ENCODE measurements at places on chromosomes 2 and 18. TPM values are rescaled to one million over a fixed set of nuclear protein-coding genes. Genes with fewer than 3 reads are reported as not detected.

Gene SGPP2
- polyA plus RNA-seq, result 18.5 TPM

DNA sequence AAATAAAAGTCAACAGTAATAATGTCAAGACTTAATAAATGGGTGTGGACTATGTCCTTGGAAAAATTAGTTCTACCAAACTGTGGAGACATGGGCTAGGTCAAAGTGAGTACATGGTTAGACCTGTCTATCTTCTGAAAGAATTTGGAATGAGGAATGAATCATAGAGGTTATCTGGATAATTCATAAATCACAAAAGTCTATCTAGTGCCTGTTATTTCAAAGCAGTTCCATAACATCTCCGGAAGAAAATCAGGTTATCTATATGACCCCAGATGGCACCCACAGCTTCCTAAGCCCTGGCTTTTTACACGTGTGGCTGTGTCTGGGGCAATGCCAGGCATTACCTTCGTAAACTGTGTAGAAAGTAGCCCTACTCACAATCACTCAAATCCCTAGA, 272.0 kb downstream of the ETAA1 start:
- no peak for DNase-seq

Gene LYPD6B
- polyA plus RNA-seq, result 35.2 TPM

- no peak for DNase-seq
These were observed 131.2 kb upstream of the SEC11C start for GRCh38 chr18:59008302-59008974.

Gene SPAST
- 33.6 TPM for polyA plus RNA-seq

Gene COL4A4
- polyA plus RNA-seq, result 64.2 TPM

DNA sequence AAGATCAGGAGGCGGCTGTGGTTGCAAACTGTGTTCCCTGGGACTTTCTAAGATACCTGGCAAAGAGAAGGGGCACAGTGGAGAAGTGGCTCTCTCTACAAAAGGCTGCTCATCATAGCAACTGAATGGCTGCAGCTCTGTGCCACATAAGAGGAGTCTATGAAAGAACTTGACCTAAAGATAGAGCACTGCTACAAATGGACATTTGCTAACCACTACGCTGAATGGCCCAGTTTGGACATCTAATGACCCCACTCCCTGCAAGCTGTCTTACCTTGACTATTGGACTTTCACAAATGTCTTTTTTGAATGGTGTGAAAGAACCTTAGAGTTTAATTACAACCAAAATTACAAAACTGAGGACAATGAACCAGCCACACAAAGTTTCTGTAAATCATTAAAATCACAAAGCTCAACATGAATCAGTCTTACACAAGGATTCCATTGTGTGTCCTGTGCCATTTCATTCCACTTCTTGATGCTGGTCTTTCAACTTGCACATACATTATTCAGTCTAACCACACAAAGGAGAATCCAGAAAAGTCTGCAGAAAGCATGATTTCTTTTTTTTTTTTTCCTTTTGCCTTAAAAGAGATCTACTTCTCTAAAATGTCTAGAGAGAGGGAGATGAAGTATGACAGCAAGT, 154.0 kb downstream of the LAMA1 start:
- no peak for DNase-seq

DNA sequence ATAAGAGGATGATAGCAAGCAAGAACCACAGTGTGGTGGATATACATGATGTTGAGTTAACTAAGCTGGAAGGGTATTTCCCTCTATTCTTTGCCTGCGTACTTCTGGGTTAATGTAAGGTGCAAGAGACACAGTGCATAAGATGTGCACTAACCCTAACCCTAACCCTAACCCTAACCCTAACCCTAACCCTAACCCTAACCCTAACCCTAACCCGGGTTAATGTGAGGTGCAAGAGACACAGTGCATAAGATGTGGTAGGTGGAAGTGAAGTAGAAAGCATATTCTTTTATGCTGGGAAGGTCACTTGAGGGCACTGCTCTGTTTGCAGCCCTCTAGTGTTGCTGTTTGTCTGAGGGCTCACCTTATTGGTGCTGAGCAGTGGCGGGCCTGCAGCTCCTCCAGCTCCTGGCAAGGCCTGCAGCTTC, 181.5 kb upstream of the ITGA4 start:
- DNase-seq, result no peak

GRCh38 chr2:2333076-2333475, 2.0 kb upstream of the MYT1L start:
- DNase-seq, result no peak

GRCh38 chr2:221553333-221553732, 18.8 kb downstream of the EPHA4 start:
- no peak for DNase-seq

DNA sequence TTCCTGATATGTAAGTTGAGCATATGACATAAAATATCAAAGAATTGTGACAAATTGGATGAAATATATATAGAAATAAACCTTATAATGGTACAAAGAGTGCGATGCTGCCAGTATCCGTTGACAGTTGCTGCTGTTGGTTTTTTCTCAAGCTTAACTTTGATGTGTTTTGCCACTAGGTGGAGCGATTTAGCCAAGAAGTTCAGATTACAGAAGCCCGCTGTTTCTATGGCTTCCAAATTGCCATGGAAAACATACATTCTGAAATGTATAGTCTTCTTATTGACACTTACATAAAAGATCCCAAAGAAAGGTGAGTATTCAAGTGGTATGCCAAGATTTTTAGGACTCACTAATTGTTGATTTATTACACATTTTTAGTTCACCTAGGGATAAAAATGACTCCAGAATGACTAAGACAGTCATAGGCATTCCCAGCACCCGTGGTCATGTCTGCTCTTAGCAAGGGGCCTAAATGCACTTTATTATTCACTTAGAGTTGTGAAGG, 2.1 kb downstream of the RRM2 start:
- DNase-seq, result no peak

Gene CHRND
- polyA plus RNA-seq, result 0.40 TPM

DNA sequence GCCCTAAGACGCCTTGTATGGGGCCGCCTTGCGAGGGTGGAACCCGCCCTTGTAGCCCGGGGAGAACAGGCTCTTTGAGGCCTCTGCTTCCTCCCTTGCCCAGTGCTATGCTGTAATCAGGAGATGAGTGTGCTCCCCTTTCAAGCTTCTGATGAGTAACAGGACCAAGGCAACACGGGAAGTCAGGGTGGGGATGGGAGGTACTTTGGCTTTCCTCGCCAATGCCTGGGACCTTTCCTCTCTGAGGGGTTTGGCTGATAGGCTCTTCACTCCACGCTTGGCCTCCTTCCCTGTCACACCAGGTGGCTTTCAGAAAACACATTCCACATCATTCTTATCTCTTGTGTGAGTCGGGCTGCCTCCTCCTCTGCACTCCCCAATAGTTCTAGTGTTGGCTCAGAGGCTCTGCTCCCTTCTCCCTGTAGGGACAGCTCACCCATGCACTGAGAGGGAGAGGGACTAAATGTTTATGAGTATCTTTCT, 223.7 kb upstream of the TRIB2 start:
- no peak for DNase-seq

Gene PROM2
- polyA plus RNA-seq, result 34.5 TPM

Gene CNDP1
- polyA plus RNA-seq, result 0.75 TPM

Gene KCNS3
- polyA plus RNA-seq, result 11.8 TPM

DNA sequence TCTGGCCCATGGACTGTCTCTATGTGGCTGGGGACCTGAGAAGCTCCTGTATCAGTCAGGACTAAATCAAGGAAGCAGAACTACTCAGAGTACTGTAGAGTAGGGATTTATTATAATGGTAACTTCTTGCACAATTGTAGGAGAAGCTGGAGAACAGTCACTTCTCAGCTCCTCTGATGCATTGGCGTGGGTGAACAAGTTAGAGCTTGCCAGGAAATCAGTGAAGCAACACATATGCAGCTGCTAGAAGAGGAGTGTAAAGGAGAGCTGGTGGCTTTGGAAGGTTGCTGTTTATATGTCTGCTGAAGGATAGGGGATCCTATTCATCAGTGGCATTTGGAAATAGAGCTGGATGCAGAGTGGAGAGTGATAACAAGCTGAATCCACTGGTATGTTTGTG, 215.5 kb upstream of the CWC22 start:
- DNase-seq, result no peak

Gene REG1B
- polyA plus RNA-seq, result not detected

GRCh38 chr18:78975292-78975691, 4.3 kb upstream of the SALL3 start:
- DNase-seq, result no peak

GRCh38 chr18:8722946-8723820, 17.8 kb downstream of the MTCL1 start:
- DNase-seq, result no peak

- DNase-seq, result no peak
These were observed 52.6 kb downstream of the CD28 start for GRCh38 chr2:203758841-203759689.

GRCh38 chr2:86201671-86202335, 2.5 kb downstream of the MRPL35 start:
- DNase-seq, result no peak
